ENCODE measurements at places on chromosomes 1 and 21.

DNA sequence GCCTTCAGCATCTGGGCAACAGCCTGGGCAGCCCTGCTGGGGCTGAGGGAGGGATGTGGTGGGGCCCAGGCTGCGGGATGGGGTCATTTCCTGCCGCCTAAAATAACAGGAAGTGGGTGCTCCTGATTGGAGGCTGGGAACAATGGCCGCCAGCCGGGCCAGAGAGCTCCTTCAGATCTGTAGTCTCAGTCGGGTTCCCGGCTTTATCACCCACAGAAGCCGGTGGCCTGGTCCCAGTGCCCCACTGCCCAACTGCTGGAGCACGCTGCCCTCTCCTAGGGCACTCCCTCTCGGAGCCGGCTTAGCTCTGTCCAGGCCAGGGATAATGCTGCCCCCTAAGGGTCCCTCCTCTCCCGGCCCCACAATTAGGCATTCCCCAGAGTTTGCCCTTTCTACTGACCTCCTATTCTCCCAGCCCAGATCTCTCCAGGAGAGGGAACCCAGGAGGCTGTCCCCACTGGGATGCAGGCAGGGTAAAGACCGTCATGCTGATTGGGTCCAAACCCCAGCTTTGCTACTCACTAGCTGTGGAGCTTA is 5.1 kb downstream of the MAP7D1 start:
- DNase-seq: peak; percentile 59

DNA sequence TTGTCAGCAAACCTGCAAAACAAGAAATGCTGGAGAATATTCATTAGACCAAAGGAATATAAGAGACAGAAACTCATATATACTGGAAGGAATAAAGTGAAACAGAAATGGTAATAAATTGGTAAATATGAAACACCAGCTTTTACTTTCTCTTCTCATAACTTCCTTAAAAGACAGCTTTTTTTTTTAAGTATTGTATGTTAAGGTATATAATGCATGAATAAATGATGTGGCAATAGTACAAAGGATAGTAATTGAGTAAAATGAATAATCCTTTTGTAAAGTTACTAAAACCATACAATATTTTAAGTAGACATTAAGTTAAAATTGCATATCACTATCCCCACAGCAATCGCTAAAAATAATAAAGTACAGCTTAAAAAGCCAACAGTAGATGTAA is 64.8 kb downstream of the TRIM33 start:
- no peak for DNase-seq

DNA sequence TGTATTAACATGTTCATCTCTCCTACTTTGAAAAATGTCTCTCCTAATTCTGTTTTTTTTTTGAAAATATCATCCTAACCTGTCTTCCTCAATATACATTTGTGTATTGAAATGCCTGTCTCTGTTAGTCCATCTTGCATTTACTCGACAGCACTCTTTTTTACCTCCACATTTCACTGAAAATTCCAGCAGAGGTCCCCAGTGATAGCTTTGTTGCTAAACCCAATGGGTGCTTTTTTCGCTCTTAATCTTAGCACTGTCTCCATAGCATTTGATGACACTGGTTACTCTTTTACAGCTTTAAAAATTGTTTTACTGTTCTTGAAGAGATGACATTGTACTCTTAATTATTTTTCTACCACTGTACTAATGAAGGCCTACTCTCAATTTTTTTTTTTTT is 10.8 kb downstream of the OSBPL9 start:
- peak; percentile 69 for DNase-seq

GRCh38 chr1:147600119-147601111 is 59.1 kb downstream of the BCL9 start:
- DNase-seq: peak; percentile 43

GRCh38 chr1:38312753-38313152 is 266.2 kb upstream of the POU3F1 start:
- no peak for DNase-seq

GRCh38 chr1:207959141-207959825 is 48.4 kb upstream of the CD34 start:
- no peak for DNase-seq

Measured in MCF 10A (cell line).